ENCODE measurements at places on chromosomes 6 and 20.
A peak's percentile ranks its signal among the peaks of the same experiment; 100 is the strongest.

- DNase-seq = peak; percentile 56
Measured at GRCh38 chr6:7909323-7910276, 988 bp downstream of the TXNDC5 start.

DNA sequence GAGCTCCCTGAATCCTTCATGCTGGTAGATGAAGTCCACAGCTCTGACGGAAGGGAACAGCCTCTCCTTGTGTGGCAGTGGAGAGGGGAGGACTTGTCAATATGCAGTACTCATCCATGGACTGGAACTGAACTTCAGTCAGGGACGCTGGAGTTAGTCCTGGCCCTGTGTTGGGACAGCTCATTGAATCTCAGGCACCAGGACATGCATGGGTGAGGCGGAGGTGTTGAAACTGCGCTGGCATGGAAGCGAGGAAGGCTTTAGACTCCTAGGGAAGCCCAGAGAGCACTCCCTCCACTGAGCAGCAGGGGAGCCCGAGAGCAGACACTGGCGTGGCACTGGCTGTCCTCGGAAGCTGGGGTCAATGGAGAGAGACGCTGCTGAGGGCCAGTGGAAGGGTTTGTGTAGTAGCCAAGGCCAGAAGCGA, 161.3 kb upstream of the GGTLC1 start:
- no peak for DNase-seq

DNA sequence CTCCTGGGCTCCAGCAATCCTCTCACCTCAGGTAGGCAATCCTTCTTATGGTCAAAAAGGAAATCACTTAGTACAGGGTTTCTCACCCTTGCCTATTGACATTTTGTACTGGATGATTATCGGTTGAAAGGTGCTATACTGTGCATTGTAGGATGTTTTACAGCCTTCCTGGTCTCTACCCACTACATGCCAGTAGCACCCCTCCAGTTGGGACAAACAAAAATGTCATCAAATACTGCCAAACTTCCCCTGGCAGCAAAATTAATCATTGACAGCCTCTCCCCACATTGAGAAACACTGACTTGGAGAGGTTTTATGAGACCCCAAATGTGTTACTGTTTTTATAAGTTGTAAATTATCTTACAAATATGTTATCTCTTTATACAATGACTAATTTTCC, 368.1 kb downstream of the PKHD1 start:
- DNase-seq = no peak

DNA sequence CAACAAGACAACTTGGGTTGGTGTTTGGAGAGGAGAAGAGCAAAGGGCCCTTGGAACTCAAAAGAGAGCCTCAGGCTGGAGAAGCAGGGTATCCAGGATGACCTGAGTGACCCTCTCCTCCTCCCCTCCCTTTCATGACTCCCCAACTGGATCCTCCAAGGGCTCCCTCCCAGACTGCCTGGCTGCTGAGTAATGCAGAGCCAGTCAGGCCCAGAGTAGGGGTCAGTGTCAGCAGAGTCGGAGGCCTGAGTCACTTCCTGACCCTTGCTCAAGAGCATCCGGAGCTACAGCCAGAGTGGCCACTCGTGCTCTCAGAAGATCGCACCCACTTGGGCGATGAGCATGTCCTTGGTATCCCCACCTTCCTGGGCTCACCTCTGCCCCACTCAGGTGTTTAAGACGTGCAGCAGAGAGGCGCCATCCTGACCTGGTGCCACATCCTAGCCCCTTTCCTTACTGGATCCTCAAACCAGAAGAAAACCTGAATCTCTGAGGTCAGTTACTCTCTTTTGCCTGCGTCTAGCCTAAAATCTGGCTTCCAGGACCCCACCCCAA, 2.8 kb upstream of the MAPK13 start:
- no peak for DNase-seq

DNA sequence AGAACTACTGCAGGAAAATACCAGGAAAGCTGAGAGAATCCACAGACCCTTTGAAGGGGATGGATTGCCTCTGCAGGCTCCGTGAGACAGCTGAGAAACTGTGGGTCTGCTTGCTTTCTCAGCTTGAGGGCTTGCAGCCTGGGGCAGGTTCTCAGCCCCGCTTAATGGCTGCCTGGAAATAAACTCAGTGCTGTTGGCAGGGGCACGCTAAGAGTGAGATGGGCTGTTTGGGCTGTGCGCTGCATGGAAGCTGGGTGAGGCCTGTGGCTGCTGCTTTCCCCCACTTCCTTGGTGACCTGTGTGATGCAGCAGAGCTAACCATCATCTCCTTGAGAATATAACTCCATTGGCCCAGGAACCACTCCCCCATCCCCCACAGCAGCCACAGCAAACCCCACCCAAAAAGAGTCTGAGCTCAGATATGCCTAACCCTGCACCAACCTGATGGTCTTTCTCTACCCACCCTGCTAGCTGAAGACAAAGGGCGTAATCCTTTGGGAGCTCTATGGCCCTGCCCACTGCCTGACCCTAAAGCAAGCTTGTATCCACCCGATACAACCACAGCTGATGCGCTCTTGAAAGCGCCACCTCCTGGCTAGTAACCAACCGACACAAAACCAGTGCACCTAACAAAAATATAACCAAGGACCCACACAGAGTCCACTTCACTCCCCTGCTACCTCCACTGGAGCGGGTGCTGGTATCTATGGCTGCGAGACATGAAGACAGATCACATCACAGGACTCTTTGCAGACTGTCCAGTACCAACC, 800.6 kb upstream of the MAP3K7 start:
- DNase-seq = no peak

- no peak for DNase-seq
Measured at GRCh38 chr6:40387127-40387870, 199.9 kb downstream of the LRFN2 start.

- DNase-seq = no peak
Measured at GRCh38 chr20:24303393-24304170, 165.8 kb upstream of the SYNDIG1 start.

DNA sequence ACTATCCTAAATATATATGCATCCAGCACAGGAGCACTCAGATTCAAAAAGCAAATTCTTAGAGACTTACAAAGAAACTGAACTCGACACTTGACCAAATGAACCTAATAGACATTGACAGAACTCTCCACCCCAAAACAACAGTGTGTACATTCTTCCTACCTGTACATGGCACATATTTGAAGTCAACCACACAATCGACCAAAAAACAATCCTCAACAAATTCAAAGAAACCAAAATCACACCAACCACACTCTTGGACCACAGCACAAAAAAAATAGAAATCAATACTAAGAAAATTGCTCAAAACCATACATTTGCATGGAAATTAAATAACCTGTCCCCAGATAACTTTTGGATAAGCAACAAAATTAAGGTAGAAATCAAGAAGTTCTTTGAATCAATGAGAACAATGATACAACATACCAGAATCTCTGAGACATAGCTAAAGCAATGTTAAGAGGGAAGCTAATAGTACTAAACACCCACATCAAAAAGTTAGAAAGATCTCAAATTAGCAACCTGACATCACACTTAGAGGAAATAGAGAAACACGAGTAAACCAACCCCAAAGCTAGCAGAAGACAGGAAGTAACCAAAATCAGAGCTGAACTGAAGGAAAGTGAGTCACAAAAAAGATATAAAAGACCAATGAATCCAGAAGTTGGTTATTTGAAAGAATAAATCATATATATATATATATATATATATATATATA, 12.5 kb upstream of the TREM1 start:
- no peak for DNase-seq

DNA sequence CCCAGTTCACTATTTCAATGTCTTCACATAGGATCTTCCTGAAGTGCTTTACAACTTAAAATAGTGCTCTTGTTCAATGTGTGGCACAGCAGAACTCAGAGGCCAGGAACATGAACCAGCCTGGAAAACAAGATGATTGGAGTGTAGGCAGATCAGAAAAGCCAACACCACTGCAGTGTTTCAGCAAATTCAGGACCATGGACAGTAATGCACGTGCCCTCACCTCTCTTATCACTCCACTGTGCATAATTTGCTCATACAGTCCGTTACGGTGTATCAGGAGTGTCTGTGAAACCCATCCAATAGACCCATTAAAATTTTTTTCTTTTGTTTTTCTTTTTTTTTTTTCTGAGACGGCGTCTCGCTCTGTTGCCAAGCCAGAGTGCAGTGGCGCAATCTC, 27.6 kb upstream of the HACE1 start:
- DNase-seq = no peak

- no peak for DNase-seq
Measured at GRCh38 chr6:138803861-138804260, 8.0 kb downstream of the ECT2L start.

DNA sequence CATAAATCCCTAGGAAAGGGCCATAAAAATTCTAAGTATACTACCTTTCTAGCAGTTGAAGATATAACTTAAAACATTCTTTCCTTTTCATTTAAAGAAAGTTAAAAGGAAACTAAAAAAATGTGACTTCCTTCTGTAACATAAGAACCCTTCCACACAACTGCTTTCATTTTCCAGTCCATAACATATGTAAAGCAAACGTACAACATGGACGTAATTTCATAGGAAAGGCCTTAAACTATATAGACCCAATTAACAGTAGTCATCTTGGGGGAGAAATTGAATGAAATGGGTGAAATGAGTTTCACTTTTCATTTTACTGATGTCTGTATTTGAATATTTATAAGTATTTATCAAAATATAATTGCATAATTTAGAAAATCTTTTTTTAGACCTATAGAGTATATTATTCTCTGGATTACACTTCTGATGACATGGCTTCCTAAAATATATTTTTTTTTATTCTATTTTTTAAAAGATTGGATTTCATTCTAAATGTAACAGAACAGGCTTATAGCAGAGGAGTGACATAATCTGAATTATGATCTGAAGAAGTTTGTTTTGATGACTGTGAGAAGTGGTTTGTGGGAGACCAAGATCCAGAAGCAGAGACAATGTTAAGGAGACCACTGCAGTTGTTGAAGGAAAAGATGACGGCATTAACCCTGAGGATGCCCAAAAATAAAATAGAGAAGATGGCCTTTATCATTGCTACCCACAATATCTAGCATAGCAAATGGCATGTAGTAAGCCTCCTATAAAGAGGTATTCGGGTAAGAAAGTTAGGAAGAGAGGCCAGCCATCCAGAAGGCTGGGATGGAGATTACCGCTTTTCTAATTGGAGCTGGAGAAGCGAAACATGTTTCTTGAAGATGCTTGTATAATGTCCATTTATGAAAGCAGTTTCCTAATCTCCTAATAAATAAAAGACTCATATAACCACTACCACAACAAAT, 260.4 kb downstream of the PTPRK start:
- DNase-seq = no peak

- DNase-seq = no peak
Measured at GRCh38 chr6:2578767-2579166, 172.0 kb downstream of the MYLK4 start.

- no peak for DNase-seq
Measured at GRCh38 chr20:18001131-18001921, 32.5 kb downstream of the MGME1 start.

DNA sequence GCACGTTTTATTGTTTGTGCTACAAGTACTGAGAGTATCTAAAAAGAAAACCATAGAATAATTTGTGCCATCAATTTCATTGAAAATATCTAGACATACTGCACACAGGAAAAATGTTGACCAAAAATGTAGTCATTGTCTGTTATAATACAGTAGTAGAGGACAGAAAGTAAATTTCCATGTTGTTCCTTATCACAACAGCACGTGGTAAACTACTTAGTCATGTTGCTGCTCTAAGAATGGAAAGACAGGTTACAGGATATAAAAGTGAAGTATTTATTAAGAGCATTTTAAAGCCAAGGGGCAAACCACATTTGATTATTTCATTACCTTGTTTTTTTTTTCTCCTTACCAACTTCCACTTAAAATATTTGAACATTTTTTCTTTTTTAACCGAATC, 89.0 kb upstream of the CEP85L start:
- DNase-seq = no peak

DNA sequence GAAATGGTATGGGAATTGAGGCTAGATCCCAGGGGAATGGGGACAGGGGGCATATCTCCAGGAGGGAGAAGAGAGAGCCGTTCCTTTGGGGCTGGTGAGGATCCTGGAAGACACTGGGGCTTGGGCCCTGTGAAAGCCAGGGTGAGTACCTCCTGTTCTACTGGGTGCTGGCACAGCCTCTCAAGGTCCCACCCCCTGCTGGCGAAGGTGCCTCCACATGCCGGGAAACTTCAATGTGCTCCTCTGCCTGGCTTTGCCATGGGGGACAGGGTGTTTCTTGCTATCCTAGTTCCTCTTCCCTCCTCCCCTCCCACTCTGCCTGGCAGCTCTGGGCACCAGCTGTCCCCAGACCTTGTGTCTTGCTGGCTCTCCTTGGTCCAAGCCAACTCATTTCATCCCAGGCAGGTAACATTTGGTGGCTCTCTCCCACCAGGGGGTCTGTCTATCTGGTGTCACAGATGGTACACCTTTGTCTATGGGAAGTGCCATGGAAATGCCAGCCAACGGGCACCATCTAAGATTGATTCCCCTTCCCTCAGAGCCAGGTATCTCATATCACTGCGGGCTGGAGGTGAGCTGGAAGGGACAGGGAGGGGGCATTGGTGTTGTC, 56.8 kb downstream of the MDGA1 start:
- DNase-seq = no peak

GRCh38 chr6:132812756-132813172, 1.6 kb upstream of the RPS12 start:
- peak; percentile 43 for DNase-seq

DNA sequence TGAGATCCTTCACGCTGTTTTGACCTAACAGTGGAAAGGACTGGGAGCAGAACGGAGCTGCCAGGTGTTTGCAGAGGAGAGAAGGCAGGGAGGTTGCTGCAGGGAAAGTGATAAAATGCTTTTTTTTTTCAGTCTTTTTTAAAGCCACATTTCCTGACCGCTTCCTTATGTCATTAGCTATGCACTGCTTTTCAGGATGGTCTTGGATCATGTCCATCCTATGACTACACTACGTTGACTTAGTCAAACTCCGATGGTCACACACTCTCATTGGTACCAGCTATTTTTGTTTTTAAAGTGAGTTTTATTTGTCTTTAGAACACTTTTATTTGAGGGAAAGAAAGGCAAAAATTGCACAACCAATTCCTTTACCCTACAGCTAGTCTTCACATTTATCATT, 89.2 kb upstream of the EXOC2 start:
- no peak for DNase-seq

DNA sequence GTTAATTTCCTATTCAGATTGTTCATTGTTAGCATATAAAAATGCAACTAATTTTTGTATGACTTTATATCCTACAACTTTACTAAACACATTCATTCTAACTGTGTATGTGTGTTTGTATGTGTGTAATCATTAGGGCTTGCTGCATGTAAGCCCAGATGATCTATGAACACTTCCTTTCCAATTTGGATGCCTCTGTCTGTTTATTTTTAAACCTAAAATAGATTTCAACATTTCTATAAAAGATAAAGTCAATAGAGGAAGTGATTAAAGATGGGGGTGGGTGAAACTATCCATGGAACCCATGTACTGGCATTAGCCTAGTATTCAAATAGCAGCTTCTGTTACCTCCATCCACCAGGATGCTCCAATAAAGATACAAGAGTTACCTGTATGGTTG, 15.7 kb upstream of the AKAP12 start:
- DNase-seq = no peak

All from NCI-H146 (cell line).